Caki2 (cell line): ENCODE measurements at places on chromosomes 5 and 9. TPM values are rescaled to one million over a fixed set of nuclear protein-coding genes. Genes with fewer than 3 reads are reported as not detected.

SPINK5 gene
- 0.95 TPM in 1 of 2 replicates, not detected in the other for total RNA-seq

PCDHB15 gene
- not detected in 2 replicates for total RNA-seq

CDKN2B-AS1 gene
- total RNA-seq, result not detected in 2 replicates

KCNIP1 gene
- total RNA-seq, result not detected in 2 replicates

RNF183 gene
- total RNA-seq, result 0.23 and 0.95 TPM in 2 replicates

CAAP1 gene
- 29.1 and 56.2 TPM in 2 replicates for total RNA-seq

ZDHHC12 gene
- total RNA-seq, result 57.7 and 81.5 TPM in 2 replicates

FOXD4L3 gene
- total RNA-seq, result not detected in 2 replicates

PSIP1 gene
- total RNA-seq, result 24.8 and 41.8 TPM in 2 replicates
